ENCODE measurements at places on chromosomes 2 and 18.

- no peak for DNase-seq
Measured at GRCh38 chr2:36376319-36376765, 20.8 kb downstream of the CRIM1 start.

GRCh38 chr2:46171411-46171953 lies 125.7 kb upstream of the EPAS1 start:
- no peak for DNase-seq

GRCh38 chr2:147331790-147332419 lies 512.9 kb upstream of the ACVR2A start:
- peak; percentile 8 for DNase-seq

GRCh38 chr2:152432206-152432653 lies 97.3 kb downstream of the FMNL2 start:
- DNase-seq = no peak

DNA sequence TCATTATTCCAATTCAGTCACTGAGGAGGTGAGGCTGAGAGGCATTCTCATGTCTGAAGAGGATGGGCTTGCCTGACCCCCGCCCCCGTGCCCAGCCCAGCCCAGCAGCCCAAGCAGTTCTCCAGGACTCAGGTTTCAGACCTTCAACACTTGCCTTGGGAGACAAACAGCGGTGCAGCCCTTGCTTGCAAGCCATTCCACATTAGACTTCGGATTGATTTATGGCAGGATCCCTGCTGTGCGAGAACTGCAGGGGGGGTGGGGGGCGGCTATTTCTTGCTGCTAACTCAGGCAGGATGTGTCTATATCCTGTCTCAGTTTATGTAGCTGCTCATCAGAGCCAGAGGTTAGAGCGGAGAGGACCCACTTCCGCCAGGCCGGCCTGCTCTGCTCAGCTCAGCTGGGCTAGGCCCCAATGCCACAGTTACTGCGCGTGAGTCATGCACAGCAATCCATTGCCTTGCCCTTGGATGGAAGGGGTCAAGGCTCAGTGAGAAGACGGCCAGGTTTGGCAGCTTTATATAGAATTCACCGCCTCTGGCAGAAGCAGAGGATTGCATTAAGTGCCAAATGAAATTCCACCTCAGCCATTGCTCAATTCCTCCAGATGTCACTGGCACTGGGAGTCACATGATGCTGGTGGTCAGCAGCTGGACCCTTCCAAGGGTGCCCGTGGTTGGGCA lies 1.8 kb downstream of the GYPC start:
- DNase-seq = no peak

Data from NCI-H1436 treated with DMSO at 0.1 percent for 48 hours (cell line).